ENCODE measurements at places on chromosomes 13 and 19. TPM values are rescaled to one million over a fixed set of nuclear protein-coding genes. Genes with fewer than 3 reads are reported as not detected.

The GPR42 gene
- total RNA-seq, result not detected

The MYO16 gene
- total RNA-seq, result 0.20 TPM

The CCL25 gene
- not detected for total RNA-seq

DNA sequence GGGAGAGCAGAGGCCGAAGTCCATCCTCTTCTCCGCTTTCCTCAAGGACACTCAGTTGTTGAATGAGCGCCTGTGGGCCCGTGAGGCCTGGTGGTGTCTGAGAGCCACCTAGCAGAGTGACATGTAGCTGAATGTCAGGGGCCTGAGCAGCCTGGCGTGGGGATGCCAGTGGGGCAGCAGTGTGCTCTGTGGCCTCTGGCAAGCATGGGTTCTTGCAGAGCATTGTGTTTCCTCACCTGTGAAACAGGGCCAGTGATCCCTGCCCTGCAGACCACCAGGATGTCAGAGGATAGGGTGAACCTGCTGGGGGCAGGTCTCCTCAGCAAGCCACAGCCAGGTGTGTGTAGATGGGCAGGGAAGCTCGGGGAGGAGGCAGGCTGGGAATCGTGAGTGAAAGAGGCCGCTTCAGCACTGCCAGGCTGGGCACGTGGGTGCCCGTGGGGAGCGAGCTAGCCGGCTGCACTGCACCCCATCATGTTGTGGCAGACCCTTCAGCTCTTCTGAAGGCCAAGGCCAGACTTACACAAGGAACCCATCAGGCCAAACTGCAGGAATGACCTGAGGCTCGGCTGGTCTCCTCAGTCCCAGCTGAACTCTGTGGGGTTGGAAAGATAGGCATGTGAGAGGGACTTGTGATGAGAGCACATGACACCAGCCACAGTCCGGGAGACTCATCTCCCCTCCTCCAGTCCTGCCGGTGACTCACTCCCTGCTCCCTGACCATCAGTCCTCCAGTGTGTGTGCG, 5.0 kb downstream of the PPP1R37 start:
- H3K4me3 ChIP-seq, result no peak overlapping the region
- H3K27ac ChIP-seq, result no peak overlapping the region
- DNase-seq, result no peak
- H3K36me3 ChIP-seq, result peaks cover 3% of the 10 kb centered on the region
- H3K4me1 ChIP-seq, result peaks cover 80% of the 10 kb centered on the region
- H3K27me3 ChIP-seq, result no peaks in the 10 kb centered on the region

The C5AR1 gene
- total RNA-seq, result 2.0 TPM

The B3GNT3 gene
- 0.93 TPM for total RNA-seq

DNA sequence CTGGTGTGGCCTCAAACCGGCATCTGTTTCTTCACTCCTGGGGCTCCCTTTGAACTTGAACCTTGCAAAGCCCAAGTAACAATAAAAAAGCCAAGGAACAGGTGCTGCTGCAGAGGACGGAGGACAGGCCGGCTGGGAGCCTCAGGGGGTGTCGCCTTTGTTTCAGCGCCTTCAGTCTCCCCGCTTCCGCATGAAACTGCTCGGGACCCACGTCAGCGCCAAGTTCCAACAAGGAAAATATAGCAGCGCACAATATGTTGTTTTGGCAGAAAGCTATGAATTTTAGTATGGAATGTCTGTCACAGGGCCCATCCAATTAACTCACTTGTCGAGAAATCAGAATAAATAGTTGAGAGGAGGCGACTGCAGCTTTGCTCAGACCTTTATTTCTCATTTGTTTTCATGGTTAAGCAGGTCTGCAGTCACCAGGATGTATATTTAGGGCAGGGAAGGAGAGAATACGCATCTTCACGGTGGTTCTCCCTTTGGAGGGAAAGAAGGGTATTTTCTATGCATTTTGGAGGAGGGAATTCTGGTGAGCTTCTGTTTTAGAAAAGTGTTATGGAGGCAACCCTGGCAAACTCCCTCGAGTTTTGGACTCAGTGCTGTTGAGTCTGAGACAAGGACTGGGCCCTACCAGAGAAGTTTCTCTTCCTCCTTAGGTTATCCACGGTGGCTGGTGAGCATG, 34.3 kb upstream of the MEDAG start:
- no peak overlapping the region for H3K27ac ChIP-seq
- no peak for DNase-seq
- no peaks in the 10 kb centered on the region for H3K36me3 ChIP-seq
- H3K4me1 ChIP-seq, result no peaks in the 10 kb centered on the region

GRCh38 chr13:33524086-33524485, 238.5 kb upstream of the STARD13 start:
- H3K4me1 ChIP-seq, result no peaks in the 10 kb centered on the region
- H3K27me3 ChIP-seq, result no peaks in the 10 kb centered on the region
- H3K27ac ChIP-seq, result no peak overlapping the region
- H3K4me3 ChIP-seq, result no peak overlapping the region

DNA sequence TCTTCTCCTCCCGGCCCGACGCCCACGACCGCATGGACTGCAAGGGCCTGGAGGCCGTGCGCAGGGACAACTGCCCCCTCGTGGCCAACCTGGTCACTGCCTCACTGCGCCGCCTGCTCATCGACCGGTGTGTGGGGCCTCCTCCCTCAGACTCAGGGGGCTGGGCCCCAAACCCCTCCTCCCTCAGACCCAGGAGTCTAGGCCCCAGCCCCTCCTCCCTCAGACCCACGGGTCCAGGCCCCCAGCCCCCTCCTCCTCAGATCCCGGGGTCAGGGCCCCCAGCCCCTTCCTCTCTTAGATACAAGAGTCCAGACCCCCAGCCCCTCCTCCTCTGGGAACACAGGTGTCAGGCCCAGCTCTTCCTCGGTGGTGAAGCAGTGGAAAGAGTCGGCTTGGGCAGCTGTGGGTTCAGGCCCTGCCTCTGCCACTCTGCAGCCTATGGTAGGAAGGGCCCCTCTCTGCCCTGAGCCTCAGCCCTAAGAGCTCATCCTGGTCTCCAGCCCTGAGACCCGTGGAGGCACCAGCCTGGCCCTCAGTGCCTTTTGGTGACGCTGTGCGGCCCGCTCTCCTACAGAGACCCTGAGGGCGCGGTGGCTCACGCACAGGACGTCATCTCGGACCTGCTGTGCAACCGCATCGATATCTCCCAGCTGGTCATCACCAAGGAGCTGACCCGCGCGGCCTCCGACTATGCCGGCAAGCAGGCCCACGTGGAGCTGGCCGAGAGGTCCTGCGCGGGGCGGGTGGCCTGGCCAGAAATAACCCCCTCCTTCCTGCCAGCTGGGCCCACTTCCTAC, 3.7 kb upstream of the SPIB start:
- no peak overlapping the region for H3K4me3 ChIP-seq
- H3K27me3 ChIP-seq, result peaks cover 5% of the 10 kb centered on the region
- peak overlapping the region; percentile 6 for H3K27ac ChIP-seq
- DNase-seq, result peak; percentile 63

The LAIR1 gene
- 66.0 TPM for total RNA-seq

The CYP2A6 gene
- 1.1 TPM for total RNA-seq

DNA sequence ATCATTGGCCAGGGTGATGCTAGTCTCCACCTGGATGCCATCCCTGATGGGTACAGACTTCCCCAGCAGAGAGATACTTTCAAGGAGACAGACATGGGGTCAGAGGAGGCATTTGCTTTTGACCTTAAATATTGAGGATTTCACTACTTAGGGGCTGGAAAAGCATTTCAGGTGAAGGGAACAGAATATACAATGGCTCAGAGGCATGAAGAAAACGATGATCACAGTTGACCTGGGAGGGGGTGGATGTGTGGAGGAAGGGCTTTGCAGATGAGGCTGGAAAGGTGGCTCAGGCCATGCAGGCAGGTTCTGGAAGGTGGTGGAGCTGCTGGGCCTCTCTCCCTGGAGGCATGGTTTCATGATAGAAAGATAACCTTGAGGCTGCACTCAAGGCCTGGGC, 3.9 kb downstream of the MATK start:
- H3K27me3 ChIP-seq, result peaks cover 6% of the 10 kb centered on the region
- H3K36me3 ChIP-seq, result peaks cover 8% of the 10 kb centered on the region
- H3K4me3 ChIP-seq, result no peak overlapping the region
- DNase-seq, result no peak
- H3K27ac ChIP-seq, result no peak overlapping the region
- H3K4me1 ChIP-seq, result peaks cover 32% of the 10 kb centered on the region

GRCh38 chr13:48304143-48304876, 759 bp downstream of the RB1 start:
- no peaks in the 10 kb centered on the region for H3K27me3 ChIP-seq
- H3K4me1 ChIP-seq, result peaks cover 11% of the 10 kb centered on the region
- H3K36me3 ChIP-seq, result no peaks in the 10 kb centered on the region

The KCTD15 gene
- 11.1 TPM for total RNA-seq

DNA sequence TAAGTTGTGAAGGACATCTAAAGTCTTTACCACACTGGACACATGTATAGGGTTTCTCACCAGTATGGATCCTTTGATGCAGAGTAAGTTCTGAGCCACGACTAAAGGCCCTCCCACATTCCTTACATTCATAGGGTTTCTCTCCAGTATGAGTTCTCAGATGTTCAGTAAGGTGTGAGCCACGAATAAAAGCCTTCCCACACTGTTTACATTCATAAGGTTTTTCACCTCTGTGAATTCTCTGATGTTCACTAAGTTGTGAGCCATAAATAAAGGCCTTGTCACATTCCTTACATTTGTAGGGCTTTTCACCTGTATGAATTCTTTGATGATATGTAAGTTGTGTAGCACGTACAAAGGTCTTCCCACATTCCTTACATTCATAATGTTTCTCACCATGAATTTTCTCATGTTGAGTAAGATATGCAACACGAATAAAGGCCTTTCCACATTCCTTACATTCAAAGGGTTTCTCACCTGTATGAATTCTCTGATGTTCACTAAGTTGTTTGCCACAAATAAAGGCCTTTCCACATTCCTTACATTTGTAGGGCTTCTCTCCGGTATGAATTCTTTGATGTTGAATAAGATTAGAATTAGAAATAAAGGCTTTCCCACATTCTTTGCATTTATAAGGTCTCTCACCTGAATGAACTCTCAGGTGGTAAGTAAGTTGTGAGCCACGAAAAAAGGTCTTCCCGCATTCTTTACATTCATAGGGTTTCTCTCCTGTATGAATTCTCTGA, 29.8 kb downstream of the ZNF571 start:
- H3K27ac ChIP-seq, result no peak overlapping the region
- peaks cover 9% of the 10 kb centered on the region for H3K36me3 ChIP-seq
- H3K4me1 ChIP-seq, result no peaks in the 10 kb centered on the region
- H3K4me3 ChIP-seq, result no peak overlapping the region
- no peaks in the 10 kb centered on the region for H3K27me3 ChIP-seq
- DNase-seq, result no peak

- H3K4me1 ChIP-seq, result no peaks in the 10 kb centered on the region
- H3K36me3 ChIP-seq, result no peaks in the 10 kb centered on the region
- H3K4me3 ChIP-seq, result no peak overlapping the region
- no peak for DNase-seq
Measured at GRCh38 chr19:22515435-22515834, 93.3 kb upstream of the ZNF98 start.

The ZNF256 gene
- 12.0 TPM for total RNA-seq

DNA sequence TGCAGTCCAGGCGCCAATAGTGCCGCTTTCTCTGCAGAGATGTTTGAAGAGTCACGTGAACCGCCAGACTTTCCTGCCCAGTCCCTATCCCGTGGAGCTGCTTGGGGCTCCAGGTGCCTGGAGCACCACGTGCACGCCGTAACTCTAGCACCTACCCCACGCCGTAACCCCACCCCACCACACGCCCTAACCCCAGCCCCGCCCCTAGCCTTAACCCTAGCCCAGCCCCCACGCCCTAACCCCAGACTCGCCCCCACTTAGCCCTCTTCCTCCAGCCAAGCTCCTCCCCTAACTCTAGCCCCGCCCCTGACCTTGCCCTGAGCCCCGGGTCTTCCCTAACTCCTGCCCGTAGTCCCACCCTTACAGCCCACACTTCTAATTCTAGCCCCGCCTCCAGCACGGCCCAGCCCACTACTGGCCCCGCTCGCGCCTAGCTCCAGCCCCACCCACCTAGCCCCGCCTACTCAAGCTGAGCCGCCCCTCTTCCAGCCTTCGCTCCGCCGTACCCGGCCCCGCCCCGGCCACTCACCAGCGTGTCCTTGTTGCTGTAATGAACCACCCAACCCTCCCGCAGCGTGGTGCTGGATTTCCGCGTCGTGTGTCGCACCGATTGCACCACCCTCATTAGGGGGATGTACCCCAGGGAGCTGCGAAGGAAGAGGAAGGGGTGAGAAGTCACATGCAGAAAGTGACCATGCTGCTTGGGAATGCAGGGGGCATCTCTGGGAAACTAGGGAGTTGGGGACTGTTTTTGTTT, 19.5 kb downstream of the PRKD2 start:
- peaks cover 32% of the 10 kb centered on the region for H3K36me3 ChIP-seq
- no peaks in the 10 kb centered on the region for H3K27me3 ChIP-seq
- H3K4me1 ChIP-seq, result peaks cover 2% of the 10 kb centered on the region
- DNase-seq, result no peak
- H3K27ac ChIP-seq, result no peak overlapping the region
- H3K4me3 ChIP-seq, result no peak overlapping the region

The MAG gene
- not detected for total RNA-seq

- no peaks in the 10 kb centered on the region for H3K27me3 ChIP-seq
- no peak overlapping the region for H3K4me3 ChIP-seq
- no peak overlapping the region for H3K27ac ChIP-seq
- no peaks in the 10 kb centered on the region for H3K36me3 ChIP-seq
- DNase-seq, result no peak
- no peaks in the 10 kb centered on the region for H3K4me1 ChIP-seq
Measured at GRCh38 chr13:81051873-81052272, 710.9 kb upstream of the SPRY2 start.

The OR10H3 gene
- total RNA-seq, result not detected

DNA sequence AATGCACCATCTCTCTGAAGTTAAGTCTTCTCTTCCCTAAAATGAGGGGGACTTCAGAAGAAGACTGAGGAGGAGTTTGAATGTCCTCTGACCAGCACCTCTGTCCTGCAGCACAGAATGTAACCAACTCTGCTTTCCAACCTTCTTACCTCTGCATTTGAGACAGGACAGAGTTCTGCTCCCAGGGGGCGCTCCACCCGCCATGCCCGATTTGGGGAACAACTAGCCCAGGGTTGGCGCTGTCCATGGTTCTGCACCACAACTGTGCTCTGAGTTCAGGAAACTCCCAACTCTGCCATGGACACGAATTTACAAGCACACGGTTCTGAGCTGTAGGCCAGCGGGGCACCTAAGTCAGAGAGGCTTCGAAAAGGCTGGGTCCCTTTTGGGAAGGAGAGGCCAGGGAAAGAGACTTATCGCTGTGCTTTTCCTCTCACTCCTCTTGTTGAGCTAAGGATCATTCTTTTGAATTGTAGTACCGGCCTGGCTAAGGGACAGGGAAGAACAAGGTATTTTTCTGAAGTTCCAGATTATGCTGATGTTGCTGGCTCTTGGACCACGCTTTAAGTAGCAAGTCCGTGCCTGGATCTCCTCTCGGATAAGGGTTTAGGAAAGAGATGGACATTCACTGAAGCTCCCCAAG, 22.2 kb downstream of the SIGLEC5 start:
- no peak overlapping the region for H3K27ac ChIP-seq
- DNase-seq, result peak; percentile 60
- no peak overlapping the region for H3K4me3 ChIP-seq
- H3K4me1 ChIP-seq, result no peaks in the 10 kb centered on the region

The LSR gene
- total RNA-seq, result 36.8 TPM

GRCh38 chr13:75798353-75799255, 162.5 kb downstream of the LMO7 start:
- H3K27ac ChIP-seq, result no peak overlapping the region
- H3K36me3 ChIP-seq, result peaks cover 5% of the 10 kb centered on the region
- no peaks in the 10 kb centered on the region for H3K27me3 ChIP-seq

- H3K36me3 ChIP-seq, result no peaks in the 10 kb centered on the region
- DNase-seq, result no peak
- no peak overlapping the region for H3K4me3 ChIP-seq
- H3K4me1 ChIP-seq, result no peaks in the 10 kb centered on the region
- no peaks in the 10 kb centered on the region for H3K27me3 ChIP-seq
Measured at GRCh38 chr13:76687467-76687866, 198.7 kb downstream of the KCTD12 start.

- H3K27me3 ChIP-seq, result no peaks in the 10 kb centered on the region
- H3K27ac ChIP-seq, result no peak overlapping the region
- no peak for DNase-seq
- H3K36me3 ChIP-seq, result no peaks in the 10 kb centered on the region
- H3K4me1 ChIP-seq, result peaks cover 10% of the 10 kb centered on the region
Measured at GRCh38 chr19:33039108-33039599, 25.5 kb downstream of the RHPN2 start.

Measured in T-cell (primary cell).